ENCODE measurements at places on chromosomes 2 and 18. TPM values are rescaled to one million over a fixed set of nuclear protein-coding genes. Genes with fewer than 3 reads are reported as not detected.

GRCh38 chr2:65658881-65659280 is 226.5 kb upstream of the SPRED2 start:
- no peak for DNase-seq

DNA sequence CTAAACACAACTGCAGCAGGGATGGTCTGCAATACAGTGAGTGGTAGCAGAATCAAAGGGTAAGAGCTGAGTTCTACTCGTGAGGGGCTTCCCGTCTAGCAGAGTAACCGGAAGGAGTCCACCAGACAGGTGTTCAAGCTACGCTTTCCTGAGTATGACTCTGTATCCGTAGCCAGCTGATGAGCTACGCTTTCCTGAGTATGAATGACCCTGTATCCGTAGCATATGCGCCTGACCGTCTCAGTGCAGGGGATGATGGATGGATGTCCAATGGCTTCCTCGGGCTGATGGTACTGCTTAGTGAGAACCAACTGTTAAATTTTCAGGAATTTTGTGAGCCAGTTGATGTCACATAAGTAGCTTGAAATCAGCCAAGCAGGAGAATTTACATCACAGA is 244.1 kb upstream of the MYT1L start:
- DNase-seq, result no peak

DNA sequence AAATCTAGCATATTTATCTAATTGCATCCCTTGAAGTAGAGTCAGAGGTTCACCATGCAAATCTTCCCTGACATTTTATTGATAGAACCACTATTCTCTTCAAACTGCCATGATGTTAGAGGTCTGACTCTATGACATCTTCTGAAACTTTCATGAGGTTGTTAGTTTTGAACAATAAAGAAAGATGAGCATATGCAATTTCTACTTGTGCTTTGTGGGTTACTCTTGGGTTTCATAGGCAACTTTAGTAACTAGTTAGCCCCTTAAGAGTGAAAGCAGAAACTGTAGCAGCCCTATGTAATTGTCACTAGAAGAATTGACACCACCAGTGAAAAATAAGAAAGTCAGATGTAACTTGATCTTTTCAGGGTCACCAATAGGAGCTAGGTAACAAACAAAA is 53.1 kb upstream of the ZEB2 start:
- no peak for DNase-seq

The CDK5R2 gene
- not detected for total RNA-seq

The GALNT5 gene
- total RNA-seq, result not detected

The CFLAR gene
- total RNA-seq, result 153 TPM

- DNase-seq, result no peak
Observed at GRCh38 chr2:233270951-233271350, 19.5 kb downstream of the ATG16L1 start.

The FAM136A gene
- 30.9 TPM for total RNA-seq

- DNase-seq, result no peak
Observed at GRCh38 chr2:176392744-176393414, 123.6 kb downstream of the MTX2 start.

The B3GNT2 gene
- total RNA-seq, result 74.1 TPM

GRCh38 chr2:234864506-234864905 is 87.3 kb upstream of the SH3BP4 start:
- no peak for DNase-seq

GRCh38 chr2:33134086-33134771 is 187.5 kb downstream of the LTBP1 start:
- no peak for DNase-seq

GRCh38 chr2:14011190-14011589 is 621.3 kb upstream of the LRATD1 start:
- no peak for DNase-seq

DNA sequence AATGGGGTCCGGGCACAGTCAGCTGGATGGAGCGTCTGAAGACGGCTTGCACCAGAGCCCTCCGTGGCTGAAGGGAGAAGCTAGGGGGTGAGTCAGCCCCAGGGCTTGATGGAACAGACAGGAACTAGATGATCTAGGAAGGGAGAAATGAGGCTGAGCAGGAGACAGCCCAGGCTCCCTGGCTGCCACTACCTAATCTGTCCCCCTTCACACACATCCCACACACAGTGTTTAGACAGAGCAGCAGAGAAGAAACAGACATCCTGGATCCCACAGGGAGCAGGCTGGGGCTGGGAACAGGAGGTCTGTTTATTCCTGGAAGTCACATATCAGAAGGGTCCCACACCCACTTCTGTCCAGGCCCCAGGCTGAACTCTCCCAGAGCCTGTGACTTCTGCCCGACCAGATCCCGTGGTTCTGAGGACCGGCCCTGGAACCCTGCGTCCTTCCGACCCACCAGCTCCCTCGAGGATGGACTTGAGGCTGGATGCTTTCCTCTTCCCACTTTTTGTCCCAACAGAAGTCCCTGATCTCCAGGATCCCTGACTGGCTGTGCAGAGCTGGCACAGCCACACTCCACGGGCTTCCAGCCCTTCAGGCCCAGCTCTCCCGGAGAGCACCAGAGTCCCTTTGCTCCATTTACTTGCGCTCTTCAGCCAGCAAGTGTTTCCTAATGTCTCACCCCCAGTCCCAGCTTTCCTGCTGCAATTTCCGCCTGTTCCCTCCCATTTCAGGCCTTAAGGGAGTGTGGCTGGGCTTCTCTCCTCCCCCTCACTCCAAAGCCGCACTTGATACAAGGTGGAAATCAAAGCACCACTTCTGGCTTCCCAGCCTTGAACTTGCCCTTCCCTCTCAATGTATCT is 1.5 kb upstream of the GPBAR1 start:
- no peak for DNase-seq

The TMEM37 gene
- total RNA-seq, result not detected

DNA sequence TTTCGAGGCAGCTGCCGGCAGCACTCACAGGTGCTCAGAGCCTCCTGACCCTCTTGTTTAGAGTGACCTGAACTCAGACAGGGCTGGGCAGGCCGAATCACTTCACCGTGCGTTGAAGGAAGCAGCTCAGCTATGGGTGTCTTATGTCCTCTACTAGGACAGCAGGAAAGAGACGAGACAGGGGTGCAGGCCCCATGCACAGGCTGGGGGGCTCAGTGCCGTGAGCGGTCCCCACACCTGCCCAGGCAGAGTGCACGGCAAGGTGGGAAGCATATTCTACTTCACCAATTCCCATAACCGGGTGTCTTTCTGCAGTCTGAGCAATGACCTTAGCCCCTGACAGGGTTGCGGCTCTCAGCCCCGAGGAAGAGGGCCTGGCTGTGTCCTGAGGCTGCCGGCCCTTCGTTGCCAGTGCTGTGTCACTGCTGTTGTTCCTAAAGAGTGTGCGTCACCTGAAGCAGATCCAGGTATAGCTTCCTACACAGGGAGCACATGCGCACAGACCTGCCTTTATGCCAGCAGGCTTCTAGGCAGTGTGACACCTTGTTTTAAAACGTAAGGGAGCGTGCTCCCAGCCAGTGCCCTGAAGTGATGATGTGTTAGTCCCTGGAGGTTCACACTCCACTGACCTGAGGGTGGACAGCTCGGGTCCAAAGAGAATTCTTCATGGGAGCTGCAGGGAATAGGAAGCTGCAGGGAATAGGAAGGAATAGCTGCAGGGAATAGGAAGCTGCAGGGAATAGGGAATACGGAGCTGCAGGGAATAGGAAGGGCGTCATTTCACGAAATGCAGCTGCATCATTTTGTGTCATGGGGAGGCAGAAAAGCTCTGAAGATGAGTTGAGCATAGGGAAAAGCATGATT is 207.9 kb upstream of the SALL3 start:
- no peak for DNase-seq

GRCh38 chr18:37965572-37965970 is 400.0 kb upstream of the CELF4 start:
- DNase-seq, result no peak

DNA sequence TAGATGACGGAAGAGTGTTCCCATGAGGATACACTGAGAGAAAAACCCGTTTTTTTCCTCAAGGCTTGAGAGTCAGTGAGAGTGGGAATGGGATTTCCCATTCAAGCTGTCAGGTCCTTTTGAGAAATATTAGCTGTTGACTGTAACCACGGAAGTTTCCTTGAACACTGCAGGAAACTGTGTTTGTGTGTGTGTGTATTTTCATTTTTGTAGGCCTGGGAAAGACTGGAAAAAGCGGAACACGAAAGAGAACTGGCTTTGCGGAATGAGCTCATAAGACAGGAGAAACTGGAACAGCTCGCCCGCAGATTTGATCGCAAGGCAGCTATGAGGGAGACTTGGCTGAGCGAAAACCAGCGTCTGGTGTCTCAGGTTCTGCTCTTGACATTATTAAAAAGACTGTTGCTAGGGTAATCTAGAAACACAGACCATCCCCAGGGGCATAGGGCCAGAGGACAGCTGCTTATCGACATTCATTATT is 98.8 kb upstream of the EML6 start:
- no peak for DNase-seq

DNA sequence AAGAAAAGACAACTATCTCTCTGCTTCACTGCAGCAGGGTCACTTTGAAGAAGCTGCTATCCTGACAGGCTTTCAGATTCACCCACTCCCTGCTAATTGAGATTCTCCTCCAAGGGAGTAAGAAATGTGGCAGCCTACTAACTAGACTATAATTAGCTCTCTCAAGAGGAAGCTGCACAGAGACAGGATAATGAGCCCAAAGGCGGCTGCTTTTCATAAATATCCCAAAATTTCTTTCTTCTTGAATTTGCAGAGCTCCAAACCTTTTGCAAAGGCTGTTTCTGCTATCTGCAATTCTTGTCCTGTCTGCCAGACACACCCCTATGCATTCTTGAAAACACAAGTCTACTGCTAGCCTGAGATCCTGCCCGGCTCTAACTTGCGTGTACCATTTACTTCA is 54.0 kb upstream of the RNU4ATAC start:
- no peak for DNase-seq

DNA sequence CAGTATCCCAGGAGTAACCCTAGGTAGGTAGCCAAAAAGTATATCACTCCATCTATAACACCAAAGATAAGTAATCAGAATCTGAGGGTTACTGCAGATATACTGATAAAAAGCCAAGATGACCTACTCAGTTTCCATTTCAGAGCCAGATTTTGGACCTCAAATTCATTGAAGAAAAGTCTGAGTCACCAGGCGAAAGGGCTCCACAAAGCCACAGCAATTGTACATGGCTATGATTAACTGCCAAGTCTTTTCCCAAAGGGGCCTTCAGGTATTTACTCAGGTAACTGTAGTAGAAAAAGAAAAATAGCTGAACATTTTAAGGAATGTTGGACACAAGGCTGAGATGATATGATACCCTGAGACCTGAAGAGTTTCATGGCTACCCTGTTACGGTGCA is 75.6 kb upstream of the KCNH7 start:
- DNase-seq, result no peak

- DNase-seq, result no peak
Observed at GRCh38 chr2:10972683-10973433, 61.1 kb downstream of the KCNF1 start.

DNA sequence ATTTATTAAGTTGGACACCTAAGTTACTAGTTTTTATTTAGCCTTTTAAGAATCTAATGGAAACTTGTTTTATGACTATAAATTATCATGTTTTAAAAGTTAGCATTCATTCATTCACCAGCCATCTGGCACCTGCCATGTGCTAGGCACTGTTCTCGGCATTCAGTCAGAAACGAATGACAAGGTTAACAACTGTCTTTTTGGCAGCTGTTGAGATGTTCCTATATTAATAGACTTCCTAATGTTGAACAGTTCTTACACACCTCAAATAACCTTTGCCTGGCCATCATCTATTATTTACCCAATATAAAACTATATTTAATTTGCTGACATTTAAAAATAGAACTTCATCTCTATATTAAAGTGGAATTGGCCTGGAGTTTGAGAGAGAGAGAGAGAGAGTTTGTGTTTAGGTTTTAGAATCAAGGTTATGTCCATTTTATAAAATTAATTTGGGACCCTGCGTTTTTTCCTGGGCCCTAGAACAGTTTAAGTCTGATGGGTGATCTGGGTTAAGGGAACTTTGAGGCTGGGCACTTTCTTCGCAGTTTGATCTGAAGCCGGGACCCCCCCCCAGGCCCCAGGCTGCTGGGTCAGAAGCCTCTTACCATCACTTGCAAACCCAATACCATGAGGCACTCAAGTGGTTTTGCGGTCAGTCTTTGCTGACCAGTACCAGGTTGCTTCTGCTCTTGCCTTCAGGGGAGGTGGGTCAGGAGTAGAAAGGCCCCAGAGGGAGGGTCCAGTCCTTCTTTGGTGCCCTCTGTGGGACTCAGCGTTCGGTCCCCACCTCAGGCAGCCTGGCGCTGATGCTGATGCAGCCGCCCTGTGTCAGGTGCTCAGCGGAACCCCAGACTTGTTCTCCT is 48.3 kb upstream of the ASB1 start:
- DNase-seq, result no peak

DNA sequence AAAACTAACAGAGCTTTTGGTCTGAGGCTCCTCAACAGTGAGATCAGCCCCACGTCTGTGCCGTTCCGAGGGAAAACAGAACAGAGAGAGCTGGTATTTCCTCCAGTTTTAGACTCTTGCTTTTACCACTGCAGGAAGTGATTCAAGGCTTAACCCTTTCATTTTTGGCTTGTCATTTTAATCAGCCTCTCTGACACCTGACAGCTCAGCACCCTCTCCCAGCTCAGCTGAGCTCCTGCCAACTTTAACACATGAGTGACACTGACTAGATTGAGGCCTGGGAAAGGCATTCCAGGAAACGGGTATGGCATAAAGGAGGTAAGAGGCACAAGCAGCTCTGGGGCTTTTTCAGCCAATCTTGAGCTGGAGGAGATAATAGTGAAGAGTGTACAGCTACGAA is 239.4 kb upstream of the SKOR2 start:
- DNase-seq, result no peak

GRCh38 chr2:69973335-69973735 is 11.9 kb upstream of the ASPRV1 start:
- DNase-seq, result no peak

DNA sequence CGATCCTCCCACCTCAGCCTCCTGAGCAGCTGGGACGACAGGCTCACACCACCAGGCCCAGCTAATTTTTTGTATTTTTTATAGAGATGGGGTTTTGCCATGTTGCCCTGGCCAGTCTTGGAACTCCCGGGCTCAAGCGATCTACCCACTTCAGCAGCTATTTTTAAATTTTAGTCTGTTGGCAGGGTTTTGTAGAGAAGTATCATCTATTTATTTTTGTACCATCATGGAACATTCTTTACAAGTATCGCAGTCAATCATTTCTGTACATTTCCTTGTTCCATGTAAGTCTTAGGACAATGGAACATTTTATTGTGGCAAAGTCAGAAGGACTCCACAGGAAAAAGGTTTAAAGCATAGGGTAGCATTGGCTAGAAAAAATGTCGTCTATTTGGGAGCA is 94.6 kb downstream of the UGGT1 start:
- no peak for DNase-seq

The GPR45 gene
- total RNA-seq, result not detected

All from CD8-positive, alpha-beta T cell (primary cell).